ENCODE measurements at places on chromosomes 4 and X. TPM values are rescaled to one million over a fixed set of nuclear protein-coding genes. Genes with fewer than 3 reads are reported as not detected.
A peak's percentile ranks its signal among the peaks of the same experiment; 100 is the strongest.

- no peak for DNase-seq
Observed at GRCh38 chr4:78370631-78371372, 180.8 kb upstream of the ANXA3 start.

GRCh38 chr4:37197899-37198298 lies 46.6 kb upstream of the NWD2 start:
- DNase-seq: no peak

DNA sequence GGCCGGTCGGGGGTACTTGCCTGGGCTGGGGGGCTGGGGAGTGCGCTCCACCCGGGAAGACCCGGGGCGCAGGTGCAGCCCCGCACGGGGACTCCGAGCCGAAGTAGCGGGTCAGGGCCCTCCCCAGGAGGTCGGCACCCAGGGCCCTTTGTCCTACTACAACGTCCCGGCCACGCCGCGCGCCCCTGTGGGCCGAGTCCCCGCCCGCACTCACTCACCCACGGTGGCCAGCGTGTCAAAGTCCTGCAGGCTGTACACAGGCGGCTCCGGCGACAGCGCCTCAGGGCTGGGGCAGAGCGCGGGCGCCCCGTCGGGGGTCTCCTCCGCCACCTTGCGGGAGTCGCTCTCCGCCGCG lies 602 bp downstream of the PRKX start:
- DNase-seq: no peak

DNA sequence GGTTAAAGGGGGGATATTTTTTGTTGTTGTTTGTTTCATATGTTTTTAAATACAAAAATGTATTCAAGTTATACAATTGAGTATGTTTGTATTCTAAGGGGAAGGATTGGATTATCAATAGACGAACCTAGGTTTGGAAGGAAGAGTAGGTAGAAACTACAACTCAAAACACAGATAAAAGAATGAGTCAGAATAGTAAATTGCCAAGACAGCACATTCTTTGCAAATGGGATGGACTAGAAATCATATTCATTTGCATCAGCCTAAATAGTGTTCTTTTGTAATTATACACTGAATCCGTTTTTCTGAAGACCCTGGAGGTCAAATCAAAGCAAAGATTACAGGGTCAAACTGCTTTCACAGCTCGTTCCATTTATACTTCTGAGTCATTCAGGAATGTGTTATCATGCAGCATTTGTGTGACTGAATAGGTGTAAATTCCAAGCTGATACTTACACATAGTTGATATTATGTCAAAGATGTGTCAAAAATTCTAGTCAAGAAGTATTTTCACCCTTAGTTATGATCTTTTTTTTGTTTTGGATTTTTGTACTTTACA lies 273.3 kb upstream of the FAT4 start:
- DNase-seq: no peak

DNA sequence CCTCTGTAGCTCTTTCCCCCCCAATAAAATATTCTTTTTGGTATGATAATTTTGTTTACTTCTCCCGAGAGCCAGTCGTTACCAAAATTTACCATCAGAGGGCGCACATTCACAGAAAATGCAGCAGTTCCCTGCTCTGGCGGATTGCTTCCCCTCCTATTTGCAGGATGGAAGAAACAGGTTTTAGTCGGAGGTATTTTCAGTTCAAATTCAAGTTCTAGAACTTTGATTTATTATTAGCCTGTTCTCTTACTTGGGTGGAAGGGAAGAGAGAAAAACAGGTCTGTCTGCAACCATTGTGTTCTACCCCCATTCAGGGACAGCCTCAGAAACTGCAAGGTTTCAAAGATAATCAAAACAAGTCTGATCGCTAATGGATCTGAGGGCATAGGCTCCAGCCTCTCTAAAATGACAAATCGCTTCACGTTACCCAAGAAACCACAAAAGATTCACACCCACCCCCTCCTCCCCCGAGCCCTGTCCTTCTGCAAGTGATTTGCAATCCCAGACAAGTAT lies 263.8 kb upstream of the RPS6KA3 start:
- peak; percentile 48 for DNase-seq

DNA sequence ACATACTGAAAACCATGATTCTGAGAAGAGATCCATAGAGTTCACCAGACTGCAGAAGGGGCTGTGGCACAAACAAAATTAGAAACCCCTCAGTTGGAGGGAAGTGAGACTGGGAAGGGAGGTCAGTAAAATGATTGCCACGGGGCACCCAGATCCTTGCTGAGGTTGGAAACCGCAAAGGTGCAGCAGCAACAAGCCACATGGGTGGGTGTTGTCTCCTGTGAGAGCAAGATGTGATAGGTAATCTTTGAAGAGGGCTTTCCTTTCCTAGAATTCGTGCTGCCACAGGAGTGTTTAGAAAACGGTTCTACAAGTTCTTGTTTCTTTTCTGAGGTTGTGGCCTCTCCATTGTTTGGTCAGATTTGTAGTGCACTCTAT lies 85.5 kb downstream of the NFKB1 start:
- no peak for DNase-seq

The POF1B gene
- total RNA-seq: not detected

The PRRG3 gene
- 4.9 TPM for total RNA-seq

- DNase-seq: no peak
Observed at GRCh38 chr4:163665521-163666331, 171.2 kb downstream of the TMA16 start.

GRCh38 chr4:136935305-136935704 lies 597.0 kb downstream of the PCDH18 start:
- DNase-seq: no peak

GRCh38 chrX:45524805-45525204 lies 324.1 kb upstream of the DIPK2B start:
- DNase-seq: no peak

Measured in H9 (cell line).